ENCODE measurements at places on chromosomes 3 and 15.

GRCh38 chr15:68418611-68419161, 13.3 kb downstream of the ITGA11 start:
- DNase-seq = no peak

GRCh38 chr15:78925956-78926743, 18.7 kb downstream of the CTSH start:
- no peak for DNase-seq

DNA sequence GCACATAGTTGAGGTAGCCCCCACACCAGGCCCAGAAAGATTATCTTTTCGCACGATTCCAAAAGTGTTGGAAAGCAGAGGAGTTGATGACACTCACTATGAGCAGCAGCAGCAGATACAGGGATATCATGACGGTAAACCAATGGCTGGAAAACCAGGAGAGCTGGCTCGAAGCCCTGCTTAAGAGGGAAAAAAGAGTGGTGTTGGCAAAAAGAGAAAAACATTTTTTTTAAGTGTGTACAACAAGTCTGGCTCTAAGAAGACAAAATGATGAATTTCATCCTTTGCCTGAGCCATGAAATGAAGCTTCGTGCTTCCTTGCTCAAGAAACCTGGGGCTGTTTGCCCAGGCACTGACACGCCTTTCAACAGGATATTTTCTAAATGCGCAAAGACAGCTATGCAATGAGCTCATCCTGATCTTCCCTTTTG, 27.3 kb downstream of the PARP16 start:
- no peak for DNase-seq

DNA sequence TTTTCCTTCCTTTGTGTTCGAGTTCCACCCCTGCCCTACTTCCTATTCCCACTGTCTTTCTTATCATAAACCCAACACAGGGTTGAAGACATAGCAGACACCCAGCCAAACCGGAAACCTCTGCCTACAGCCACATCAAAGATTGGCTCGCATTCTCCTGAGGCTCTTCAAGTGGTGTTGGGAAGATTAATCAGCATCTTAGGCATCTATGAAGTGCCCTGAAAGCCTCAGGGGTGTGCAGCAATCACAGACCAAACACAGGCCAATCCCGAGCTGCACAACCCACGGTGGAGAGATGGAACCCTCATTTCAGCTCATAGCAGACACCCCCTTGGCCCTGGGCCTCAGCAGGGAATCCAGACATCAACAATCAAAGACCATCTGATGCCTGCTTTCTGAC, 255.9 kb downstream of the XXYLT1 start:
- no peak for DNase-seq

- DNase-seq = no peak
These were observed 3.6 kb downstream of the STIMATE start for GRCh38 chr3:52893723-52894122.

Data from progenitor cell of endocrine pancreas (in vitro differentiated cells).